AG04449 (cell line): ENCODE measurements at places on chromosomes 12 and 14.

- no peak for DNase-seq
These were observed 480.7 kb upstream of the RGS6 start for GRCh38 chr14:71451501-71451900.

GRCh38 chr14:70665448-70666360, 24.0 kb downstream of the TTC9 start:
- no peak for DNase-seq

GRCh38 chr14:92789457-92790089, 4.5 kb upstream of the GOLGA5 start:
- DNase-seq, result no peak

DNA sequence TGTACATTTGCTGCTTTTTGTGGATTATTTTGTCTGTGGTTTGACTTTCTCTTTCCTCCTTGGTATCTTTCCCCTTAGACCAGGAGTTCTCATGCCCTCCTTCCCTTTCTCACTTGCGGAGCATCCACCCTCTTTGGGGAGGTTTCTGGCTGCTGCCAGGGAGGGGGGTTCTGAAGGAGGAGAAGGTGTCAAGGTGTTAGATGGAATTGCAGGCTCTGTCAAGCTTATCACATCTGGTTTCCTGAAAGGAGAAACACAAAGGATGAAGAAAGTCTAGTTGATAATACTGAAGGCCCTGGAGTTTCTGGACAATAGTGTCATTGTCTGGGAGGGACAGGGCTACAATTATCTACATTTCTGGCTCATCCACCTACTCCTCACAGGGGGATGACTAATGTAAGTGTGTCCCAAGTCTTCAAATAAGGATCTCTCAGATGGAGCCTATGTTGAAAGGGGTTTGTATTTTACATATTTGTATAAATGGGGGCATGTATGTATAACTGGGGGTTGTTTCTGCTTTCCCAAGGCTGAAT, 217.3 kb upstream of the CCDC196 start:
- no peak for DNase-seq

DNA sequence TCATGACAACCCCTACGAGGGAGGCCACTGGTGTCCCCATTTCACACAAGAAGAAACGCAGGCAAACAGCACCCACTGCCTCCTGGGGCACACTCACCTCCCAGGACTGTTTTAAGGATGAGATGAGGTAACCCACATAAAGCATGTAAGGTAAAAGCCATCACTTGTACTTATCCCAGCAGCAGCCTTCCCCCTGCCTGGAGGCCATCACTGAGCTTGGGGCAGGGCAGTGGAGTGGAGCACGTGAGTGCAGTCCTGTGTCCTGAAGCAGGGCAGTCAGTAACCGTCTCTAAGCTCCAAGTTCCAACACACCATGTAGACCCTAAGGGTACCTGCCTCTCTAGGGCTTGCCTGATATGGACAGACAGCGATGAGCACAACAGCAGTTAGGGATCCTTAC, 1.7 kb downstream of the POLE start:
- DNase-seq, result no peak

GRCh38 chr12:128079-128478, 61.5 kb downstream of the IQSEC3 start:
- no peak for DNase-seq

- DNase-seq, result no peak
These were observed 20.4 kb upstream of the SMOC1 start for GRCh38 chr14:69858801-69859200.

DNA sequence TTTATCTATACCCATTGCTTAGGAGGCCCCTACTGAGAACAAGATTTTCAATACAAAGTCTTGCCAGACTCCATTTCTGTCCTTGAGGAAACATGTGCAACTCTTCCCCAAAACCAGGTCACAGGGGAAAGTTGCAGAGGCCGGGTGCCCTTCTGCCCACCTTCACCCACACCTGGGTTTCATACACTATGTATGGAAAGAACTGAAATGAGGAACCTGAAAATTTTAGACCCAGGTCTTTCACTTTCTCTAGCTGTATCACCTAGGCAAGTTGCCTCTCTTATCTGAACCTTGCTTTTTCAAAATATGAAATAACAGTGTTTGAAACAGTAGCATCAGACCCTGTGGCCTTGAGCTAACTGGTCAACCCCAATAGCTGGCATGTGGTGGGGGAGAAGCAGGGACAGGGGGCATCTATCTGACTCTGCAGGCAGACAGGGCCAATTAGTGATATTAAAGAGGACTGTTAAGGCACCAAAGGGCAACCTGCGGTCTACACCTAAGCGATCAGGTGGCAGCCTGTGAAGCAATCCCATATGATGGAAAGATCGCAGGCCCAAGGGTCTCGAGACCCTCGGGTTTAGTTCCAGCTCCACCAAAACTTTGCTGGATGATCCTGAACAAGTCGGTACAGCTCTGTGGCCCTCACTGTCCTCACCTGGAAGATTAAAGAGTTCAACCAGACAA, 346.5 kb downstream of the BCL11B start:
- DNase-seq, result no peak

GRCh38 chr14:105682956-105683570, 156.7 kb downstream of the TMEM121 start:
- DNase-seq, result no peak

DNA sequence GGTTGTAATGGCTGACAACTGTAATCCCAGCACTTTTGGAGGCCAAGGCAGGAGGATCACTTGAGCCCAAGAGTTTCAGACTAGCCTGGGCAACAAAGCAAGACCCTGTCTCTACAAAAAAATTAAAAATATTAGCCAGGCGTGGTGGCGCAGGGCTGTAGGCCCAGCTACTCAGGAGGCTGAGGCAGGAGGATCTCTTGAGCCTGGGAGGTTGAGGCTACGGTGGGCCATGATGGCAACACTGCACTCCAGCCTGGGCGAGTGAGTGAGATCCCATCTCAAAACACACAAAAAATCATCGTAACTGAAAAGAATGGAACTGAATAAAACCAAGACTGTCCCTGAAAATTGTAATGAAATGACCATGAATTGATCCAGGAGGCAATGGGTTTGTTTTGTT, 6.1 kb downstream of the CAMKK2 start:
- no peak for DNase-seq

DNA sequence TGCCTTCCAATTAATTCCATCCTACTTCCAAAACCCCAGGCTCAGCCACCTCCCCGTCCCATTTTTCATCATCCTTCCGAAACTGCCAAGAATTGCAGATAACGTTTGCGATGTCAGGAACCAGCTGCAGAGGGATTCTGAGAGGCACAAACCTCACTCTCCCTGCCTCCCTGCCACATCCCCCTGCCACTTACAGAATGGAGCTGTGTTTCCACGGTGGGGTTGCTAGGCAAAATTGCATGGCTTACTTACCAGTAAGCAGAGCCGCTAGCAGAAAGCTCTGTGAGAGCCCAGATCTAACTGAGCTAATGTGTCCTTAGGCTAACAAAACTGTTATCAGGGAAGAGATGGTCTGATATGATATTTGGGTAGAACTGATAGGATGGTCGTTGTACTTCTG, 127.4 kb downstream of the KCNK10 start:
- no peak for DNase-seq

DNA sequence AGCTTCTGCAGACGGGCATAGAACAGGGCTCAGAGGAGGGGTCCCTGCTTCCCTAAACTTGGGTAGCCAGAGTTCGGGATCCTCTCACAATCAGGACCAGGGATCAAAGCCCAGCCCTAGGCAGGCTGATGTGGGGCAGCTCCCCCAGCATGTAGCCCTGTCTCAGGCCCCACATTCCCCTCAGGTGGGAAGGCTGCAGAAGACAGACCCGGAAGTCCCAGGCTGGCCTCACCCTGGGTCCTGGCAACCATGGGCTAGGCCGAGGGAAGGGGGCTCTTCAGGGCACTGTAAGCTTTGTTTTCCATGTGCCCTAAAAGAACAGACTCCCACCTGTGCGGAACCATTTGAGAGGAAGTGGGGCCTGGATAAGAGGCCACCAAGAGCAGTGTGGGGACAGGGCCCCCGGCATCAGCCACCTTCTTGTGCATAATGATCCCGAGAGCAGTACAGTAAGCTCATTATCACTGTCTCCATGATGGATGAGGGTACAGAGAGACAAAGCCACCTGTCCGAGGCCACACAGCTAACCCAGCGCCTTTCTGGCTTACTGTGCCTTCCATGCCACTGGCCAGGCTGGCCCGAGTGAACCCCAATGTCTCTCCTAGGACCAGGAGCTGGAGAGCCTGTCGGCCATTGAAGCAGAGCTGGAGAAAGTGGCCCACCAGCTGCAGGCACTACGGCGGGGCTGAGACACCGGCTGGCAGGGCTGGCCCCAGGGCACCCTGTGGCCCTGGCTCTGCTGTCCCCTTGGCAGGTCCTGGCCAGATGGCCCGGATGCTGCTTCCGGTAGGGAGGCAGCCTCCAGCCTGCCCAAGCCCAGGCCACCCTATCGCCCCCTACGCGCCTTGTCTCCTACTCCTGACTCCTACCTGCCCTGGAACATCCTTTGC, 11.5 kb downstream of the CHGA start:
- no peak for DNase-seq
